ENCODE measurements at places on chromosomes 4 and X. TPM values are rescaled to one million over a fixed set of nuclear protein-coding genes. Genes with fewer than 3 reads are reported as not detected.

- DNase-seq, result no peak
These were observed 81.8 kb upstream of the JADE1 start for GRCh38 chr4:128727658-128728057.

The RAB39B gene
- 6.5 TPM for total RNA-seq

DNA sequence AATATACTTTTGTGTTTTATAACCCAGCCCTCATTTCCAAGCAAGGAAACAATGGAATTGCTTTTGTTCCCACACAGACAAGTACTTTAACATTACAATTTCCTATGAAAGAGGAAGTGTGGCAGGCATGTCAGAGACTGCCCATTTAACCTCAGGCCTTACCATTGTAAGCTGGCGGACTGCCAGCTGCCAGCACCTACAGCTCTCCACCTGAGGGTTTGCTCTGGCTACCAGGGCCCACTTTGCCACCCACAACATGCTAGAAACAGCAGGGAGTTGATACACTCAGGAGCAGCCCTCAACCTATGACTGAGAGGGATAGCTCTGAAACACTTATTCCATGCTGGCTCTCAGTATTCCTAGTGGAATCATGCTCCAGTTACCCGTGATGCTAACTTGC is 152.3 kb upstream of the PRDX4 start:
- DNase-seq, result no peak

The NXF2 gene
- not detected for total RNA-seq

- DNase-seq, result no peak
These were observed 1982.1 kb upstream of the ADGRL3 start for GRCh38 chr4:59217910-59218631.

The TEX13D gene
- 0.15 TPM for total RNA-seq

The AASDH gene
- total RNA-seq, result 7.4 TPM

- no peak for DNase-seq
These were observed 3.7 kb downstream of the GABRQ start for GRCh38 chrX:152641256-152641875.

The VCX3A gene
- not detected for total RNA-seq

The TKTL1 gene
- not detected for total RNA-seq

The ARSJ gene
- not detected for total RNA-seq

The COL25A1 gene
- not detected for total RNA-seq

DNA sequence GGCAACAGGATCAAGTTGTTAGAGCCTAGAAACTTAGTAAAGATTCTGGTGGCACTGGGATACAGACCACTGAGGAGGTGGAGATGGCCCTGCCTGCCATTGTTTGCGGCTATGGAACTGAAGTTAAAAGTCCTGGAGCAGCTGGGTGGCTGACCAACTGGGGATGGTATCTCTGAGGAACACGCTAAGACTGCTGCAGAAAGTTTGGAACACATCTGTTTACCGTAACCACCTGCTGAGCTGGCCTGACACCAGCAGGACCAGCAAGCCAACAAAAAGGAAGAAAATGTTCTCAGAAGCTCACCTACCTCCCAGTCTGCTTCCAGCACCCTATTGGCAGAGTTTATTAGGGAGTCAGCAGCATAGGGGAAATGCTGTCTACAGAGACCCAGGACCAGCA is 17.4 kb upstream of the PACRGL start:
- no peak for DNase-seq

The ZNF711 gene
- 2.0 TPM for total RNA-seq

- no peak for DNase-seq
These were observed 1050.0 kb upstream of the INTU start for GRCh38 chr4:126582737-126583136.

- DNase-seq, result no peak
These were observed 33.5 kb upstream of the DCX start for GRCh38 chrX:111445485-111445884.

GRCh38 chr4:142528433-142528832 is 317.7 kb downstream of the INPP4B start:
- no peak for DNase-seq

DNA sequence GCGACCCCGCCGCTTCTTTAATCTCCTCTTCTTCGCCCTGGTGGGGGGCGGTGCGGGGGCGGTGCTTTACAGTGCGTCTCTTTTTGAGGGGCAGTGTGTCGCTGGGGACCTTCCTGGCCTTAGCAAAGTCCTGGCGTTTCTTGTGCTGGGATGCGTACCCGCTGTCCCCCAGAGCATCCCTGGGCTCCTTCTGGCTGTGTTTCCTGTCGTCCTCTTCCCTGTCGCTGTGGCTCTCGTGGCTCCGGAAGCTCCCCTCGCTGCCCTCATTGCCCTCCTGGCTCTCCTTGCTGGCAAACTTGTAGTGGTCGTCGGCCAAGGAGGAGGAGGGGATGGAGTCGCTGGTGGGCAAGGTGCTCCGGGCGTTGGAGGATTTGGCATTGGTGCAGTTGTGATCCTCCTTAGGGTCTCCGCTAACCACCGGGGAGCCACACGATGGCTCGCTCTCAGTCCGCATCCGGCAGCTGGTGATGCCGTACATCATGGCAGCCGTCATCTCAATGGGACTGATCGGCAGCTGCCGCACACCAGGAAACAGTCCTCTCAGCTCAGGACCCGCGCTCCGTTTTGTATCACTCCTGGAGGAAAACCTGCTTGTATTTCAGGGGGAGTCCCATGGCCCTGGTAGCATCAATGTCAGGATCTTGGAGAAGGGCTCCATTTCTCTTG is 30.4 kb upstream of the TMSB15A start:
- DNase-seq, result no peak

- no peak for DNase-seq
These were observed 141.3 kb upstream of the MAOA start for GRCh38 chrX:43514820-43515219.

- DNase-seq, result no peak
These were observed 8.8 kb downstream of the NHSL2 start for GRCh38 chrX:71919431-71919830.

DNA sequence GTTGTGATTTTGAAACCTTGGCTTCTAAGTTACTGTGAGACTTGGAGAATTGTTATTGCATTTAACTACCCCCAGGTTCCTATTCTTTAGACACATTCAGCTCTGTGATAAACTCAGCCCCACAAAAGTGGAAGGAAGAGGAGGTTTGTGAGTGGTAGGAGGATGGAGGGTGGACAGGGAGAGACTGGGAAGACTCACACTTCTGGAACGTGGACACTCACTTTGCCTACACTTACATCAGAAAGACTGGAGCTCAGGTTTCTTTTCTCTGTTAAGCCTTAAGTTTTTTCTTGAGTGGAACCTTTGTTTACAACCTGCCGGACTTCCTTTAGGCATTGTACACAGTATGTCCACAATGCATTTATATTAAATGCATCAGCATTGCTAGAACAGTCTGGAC is 99.0 kb downstream of the AREG start:
- DNase-seq, result no peak

GRCh38 chr4:89906316-89906715 is 11.7 kb downstream of the MMRN1 start:
- DNase-seq, result no peak

DNA sequence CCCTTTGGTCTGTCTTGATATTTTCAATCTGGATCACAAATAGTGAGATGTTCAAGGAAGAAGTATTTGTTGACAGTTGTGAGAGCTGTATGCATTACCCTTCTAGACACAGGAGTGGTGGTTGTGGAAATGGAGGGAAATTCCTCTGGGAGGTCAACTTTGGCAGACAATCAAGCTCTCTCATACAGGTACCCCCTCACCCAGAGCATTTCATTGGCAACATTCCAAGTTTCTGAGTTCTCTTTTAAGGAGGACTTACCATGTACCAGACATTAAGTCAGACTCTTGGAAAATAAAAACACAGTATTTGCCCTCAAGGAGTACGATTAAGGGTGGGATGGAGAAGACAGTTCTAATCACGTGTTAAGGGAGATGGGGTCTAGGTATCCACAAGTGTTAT is 45.3 kb downstream of the KLHL15 start:
- no peak for DNase-seq

DNA sequence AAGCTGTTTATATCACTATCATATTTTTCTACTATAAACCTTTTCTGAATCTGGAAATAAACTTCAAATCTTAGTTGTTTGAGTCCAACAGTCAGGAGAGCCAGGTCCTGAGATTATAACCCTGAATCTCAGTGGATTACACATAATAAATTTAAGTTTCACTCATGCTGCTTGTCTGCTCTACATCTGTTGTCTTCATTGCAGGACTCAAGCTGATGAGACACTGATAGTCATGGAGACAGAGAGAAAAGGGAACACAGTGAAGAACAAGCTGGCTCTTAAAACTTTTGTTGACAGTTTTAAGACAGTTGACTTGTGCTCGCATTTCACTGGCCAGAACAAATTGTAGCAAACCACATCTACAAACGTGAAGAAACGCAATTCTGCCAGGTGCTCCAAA is 327.0 kb upstream of the CTSO start:
- DNase-seq, result no peak

DNA sequence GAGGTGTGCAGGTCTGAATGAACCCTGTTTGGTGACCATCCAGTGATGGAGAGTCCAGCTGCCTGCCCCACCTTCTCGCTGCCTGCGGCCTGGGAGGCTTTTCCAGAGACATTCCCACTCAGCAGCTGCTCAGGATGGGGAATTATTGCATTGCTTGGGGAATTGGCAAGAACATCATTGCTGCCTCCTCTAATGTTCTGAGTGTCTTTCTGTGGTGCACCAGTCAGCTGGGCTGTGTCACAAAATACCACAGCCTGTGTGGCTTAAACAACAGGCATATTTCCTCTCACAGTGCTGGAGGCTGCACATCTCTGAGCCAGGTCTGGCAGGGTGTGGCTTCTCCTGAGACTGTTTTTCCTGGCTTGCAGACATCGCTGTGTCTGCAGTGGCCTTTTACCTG is 86.8 kb upstream of the AFAP1 start:
- DNase-seq, result no peak

The STK32B gene
- total RNA-seq, result not detected

DNA sequence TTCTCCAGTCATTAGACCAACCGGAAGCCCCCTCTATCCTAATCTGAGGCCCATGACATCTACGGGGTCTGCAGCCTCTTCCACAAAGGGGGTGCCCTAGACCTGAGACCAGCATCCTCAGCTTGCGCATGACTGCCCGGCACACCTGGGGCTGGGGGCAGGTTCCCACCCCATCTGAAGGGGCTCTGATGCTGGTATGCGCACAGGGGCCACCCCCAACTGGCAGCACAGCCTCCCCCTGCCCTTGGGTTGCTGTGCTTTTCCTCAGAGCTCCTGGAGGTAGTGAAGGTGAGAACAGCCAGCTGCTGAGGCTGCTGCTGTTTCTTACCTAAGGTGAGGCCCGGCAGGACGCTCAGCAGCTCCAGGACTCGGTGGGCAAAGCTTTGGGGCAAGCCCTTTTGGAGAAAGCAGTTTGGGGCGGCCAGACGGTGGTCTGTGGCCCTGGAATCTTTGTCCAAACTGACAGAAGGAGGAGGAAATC is 18.9 kb upstream of the CPLX1 start:
- DNase-seq, result no peak

The NMU gene
- total RNA-seq, result 0.40 TPM
